ENCODE measurements at places on chromosomes 3 and 15. TPM values are rescaled to one million over a fixed set of nuclear protein-coding genes. Genes with fewer than 3 reads are reported as not detected.
A peak's percentile ranks its signal among the peaks of the same experiment; 100 is the strongest.

Gene TLE3
- total RNA-seq: 109 TPM

Gene CCDC54
- not detected for total RNA-seq

Gene DNAJA4
- total RNA-seq: 5.4 TPM

Gene DNASE1L3
- total RNA-seq: 0.63 TPM

Gene AMIGO3
- total RNA-seq: 1.8 TPM

Gene CYP11A1
- not detected for total RNA-seq

GRCh38 chr3:2771193-2771592 is 339.0 kb downstream of the IL5RA start:
- H3K4me1 ChIP-seq: no peaks in the 10 kb centered on the region
- no peaks in the 10 kb centered on the region for H3K27me3 ChIP-seq
- no peaks in the 10 kb centered on the region for H3K36me3 ChIP-seq
- no peak overlapping the region for H3K4me3 ChIP-seq
- no peak overlapping the region for H3K27ac ChIP-seq

GRCh38 chr3:14150491-14151230 is 25.8 kb downstream of the TMEM43 start:
- DNase-seq: no peak
- H3K27ac ChIP-seq: no peak overlapping the region
- no peak overlapping the region for H3K4me3 ChIP-seq

- H3K4me1 ChIP-seq: peaks cover 6% of the 10 kb centered on the region
- no peak overlapping the region for H3K4me3 ChIP-seq
- H3K36me3 ChIP-seq: no peaks in the 10 kb centered on the region
- no peaks in the 10 kb centered on the region for H3K27me3 ChIP-seq
- peak overlapping the region; percentile 37 for H3K27ac ChIP-seq
Measured at GRCh38 chr3:69838217-69838616, 99.0 kb downstream of the MITF start.

- no peaks in the 10 kb centered on the region for H3K36me3 ChIP-seq
- peak overlapping the region; percentile 98 for H3K4me3 ChIP-seq
- H3K27ac ChIP-seq: no peak overlapping the region
- peak; percentile 46 for DNase-seq
Measured at GRCh38 chr3:149085828-149086231, 503 bp downstream of the HLTF start.

- no peak overlapping the region for H3K4me3 ChIP-seq
- H3K27ac ChIP-seq: peak overlapping the region; percentile 77
- H3K36me3 ChIP-seq: no peaks in the 10 kb centered on the region
- peak; percentile 98 for DNase-seq
- H3K27me3 ChIP-seq: no peaks in the 10 kb centered on the region
Measured at GRCh38 chr15:39171944-39172368, 408.9 kb upstream of the THBS1 start.

DNA sequence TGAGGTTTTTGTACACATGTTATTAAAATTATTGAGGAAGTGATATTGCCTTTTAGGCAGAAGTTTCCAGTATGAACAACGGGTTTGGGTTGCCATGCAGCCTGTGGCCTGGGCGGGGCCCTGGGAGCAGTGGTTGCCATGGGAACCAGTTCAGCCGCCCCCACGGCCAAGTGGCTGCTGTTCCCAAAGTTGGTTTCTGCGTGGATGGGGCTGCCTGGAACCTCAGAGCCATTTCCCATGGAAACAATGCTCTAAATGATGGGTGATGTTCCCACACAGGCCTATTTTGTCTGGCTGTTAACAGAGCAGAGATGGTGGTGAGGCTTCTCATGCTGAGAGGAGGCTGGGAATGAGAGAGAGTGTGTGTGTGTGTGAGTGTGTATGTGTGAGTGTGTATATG is 19.5 kb downstream of the MRAS start:
- H3K4me1 ChIP-seq: no peaks in the 10 kb centered on the region
- no peaks in the 10 kb centered on the region for H3K27me3 ChIP-seq
- no peaks in the 10 kb centered on the region for H3K36me3 ChIP-seq
- no peak for DNase-seq
- H3K27ac ChIP-seq: no peak overlapping the region

DNA sequence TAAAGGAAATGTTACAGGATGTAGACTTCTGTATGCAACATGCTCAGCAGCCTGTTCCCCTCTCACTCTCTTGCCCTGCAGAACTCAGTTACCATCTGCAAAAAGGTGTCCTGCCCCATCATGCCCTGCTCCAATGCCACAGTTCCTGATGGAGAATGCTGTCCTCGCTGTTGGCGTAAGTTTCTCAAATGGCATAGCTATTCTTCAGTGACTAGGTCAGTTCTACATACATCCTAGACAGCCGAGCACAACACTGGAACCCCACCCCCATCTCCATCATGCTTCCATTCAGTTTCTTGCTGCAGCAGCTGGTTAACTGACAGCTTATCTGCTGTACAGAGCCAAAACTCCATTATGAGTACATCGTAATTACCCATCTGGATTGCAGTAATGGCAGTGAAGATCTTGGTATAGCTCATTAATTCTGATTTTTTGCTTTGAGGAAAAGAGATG is 4.5 kb downstream of the THBS1 start:
- H3K4me3 ChIP-seq: peak overlapping the region; percentile 87
- peaks cover 43% of the 10 kb centered on the region for H3K4me1 ChIP-seq
- no peak for DNase-seq
- H3K36me3 ChIP-seq: peaks cover 83% of the 10 kb centered on the region

- H3K4me3 ChIP-seq: peak overlapping the region; percentile 60
- H3K27ac ChIP-seq: peak overlapping the region; percentile 91
- peak; percentile 87 for DNase-seq
- no peaks in the 10 kb centered on the region for H3K27me3 ChIP-seq
- peaks cover 60% of the 10 kb centered on the region for H3K4me1 ChIP-seq
- no peaks in the 10 kb centered on the region for H3K36me3 ChIP-seq
Measured at GRCh38 chr15:38068626-38069391, 134.4 kb downstream of the TMCO5A start.

GRCh38 chr15:60324706-60325438 is 72.9 kb downstream of the ANXA2 start:
- H3K4me3 ChIP-seq: no peak overlapping the region
- no peaks in the 10 kb centered on the region for H3K4me1 ChIP-seq
- peaks cover 52% of the 10 kb centered on the region for H3K27me3 ChIP-seq
- no peak for DNase-seq

DNA sequence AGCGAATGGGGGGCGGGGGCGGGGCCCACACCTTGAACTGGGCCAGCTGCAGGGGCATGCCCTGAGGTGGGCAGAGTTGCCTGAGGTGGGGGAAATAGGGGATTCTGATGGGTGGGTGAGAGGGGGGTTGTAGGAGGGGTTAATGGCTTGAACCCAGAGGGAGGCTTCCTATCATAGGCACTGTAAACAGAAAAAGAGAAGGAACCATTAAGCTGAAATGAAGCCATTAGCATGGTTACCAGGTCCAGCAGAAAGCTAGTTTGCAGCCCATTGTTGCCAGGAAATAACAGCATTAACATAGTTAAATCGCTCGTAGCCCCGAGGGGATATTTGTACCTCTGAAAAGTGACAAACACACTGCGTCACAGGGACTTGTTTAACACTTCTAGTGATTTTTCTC is 29.0 kb downstream of the ETV5 start:
- no peak for DNase-seq
- H3K27ac ChIP-seq: no peak overlapping the region
- H3K27me3 ChIP-seq: no peaks in the 10 kb centered on the region
- H3K4me3 ChIP-seq: no peak overlapping the region

DNA sequence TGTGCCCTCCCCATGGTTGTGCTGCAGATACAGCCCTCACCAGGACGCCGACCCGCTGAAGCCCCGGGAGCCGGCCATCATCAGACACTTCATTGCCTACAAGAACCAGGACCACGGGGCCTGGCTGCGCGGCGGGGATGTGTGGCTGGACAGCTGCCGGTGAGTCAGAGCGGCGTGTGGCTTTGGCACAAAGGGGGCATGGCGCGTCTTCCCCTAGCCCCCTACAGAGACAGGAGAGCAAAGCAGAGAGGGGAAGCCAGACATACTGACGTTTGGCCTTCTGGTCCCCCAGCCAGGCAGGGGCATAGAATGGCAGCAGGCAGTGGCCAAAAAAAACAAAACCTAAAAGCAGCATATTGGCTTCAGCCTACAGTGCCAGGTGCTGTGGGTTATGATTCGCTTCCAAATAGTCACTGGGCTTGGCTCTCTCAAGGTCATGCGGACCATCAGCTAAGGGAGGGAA is 64.0 kb downstream of the MESD start:
- peaks cover 5% of the 10 kb centered on the region for H3K4me1 ChIP-seq
- DNase-seq: no peak
- no peak overlapping the region for H3K27ac ChIP-seq
- H3K27me3 ChIP-seq: no peaks in the 10 kb centered on the region
- H3K4me3 ChIP-seq: no peak overlapping the region

Measured in PC-3 (cell line).